ENCODE measurements at places on chromosomes 6 and 20.

DNA sequence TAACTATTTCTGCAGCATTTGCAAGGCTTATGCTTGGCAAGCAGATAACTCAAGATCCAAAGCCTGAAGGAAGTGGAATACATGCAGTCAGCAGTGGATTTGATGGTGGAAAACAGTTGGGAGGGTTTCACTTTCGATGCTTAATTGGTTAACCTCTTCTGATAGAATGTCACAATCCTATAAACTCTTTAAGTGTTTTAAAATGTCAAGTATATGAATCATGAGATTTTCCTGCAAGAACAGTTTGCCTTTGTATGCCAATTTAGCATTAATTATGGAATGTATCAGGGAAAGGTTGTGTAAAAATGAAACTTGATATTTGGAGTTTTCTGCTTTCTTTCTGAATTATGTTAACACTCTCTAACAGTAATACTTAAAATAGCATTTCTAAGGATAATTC is 36.6 kb downstream of the NKX2-4 start:
- no peak for DNase-seq

GRCh38 chr20:53706466-53707370 is 113.1 kb upstream of the ZNF217 start:
- peak; percentile 30 for DNase-seq

DNA sequence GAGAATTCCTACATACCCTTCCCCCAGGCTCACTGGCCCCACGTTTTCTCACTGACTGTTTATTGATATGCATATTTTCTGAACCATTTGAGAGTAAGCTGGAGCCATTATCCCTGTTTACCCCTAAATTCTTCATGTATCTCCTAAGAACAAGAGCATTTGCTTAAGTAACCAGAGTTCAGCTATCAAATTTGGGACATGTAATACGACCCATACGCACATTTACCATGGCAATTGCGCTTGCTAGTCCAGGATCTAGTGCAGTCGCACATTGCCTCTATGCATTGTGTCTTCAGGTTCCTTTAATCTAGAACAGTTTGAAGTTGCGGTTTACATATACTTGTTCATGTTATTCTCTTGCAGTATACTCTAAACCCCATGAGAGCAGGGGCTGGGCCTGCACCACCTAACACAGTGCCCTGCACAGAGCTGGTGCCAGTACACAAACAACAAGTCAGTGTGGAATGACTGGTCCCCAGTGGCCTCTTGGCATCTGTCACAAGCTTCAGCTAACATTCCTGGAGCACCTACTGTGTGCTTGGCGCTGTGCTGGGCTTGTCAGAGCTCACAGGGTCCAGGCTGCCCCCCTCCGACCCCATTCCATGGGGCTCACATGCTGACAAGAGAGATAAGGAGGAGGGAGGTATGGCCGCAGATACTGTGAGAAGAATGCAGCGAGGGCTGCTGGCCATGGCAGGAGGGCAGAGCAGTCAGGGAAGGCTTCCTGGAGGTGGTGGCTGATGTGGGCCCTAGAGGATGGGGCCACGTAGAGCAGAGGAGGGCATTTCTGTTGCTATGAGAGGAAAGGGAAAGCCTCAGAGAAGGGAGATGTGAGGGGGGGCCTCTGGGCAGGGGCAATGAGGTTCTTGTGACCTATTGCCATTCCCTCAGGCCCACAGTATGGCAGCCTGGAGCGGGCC is 28.1 kb downstream of the SPDEF start:
- no peak for DNase-seq

- DNase-seq, result peak; percentile 61
Observed at GRCh38 chr6:25050356-25050755, 114.6 kb upstream of the RIPOR2 start.

DNA sequence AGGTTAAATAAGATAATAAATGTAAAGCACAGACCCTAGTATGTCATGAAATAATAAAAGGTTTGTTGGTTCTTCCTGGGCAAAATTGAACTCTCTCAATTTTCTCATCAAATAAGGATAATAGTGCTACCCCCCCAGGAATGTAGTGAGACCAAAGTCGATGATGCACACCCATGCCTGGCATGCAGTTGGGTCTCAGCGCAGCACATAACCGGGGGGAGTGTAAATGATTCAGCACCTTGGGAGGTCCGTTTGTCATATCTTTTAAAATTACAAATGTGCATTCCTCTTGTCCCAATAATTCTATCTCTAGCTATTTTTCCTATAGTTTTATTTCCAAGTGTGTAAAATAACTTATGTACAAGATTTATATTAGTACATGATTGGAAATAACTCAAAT is 31.3 kb upstream of the CCDC167 start:
- no peak for DNase-seq

All from central memory CD4-positive, alpha-beta T cell (primary cell).